NCI-H510A (cell line): ENCODE measurements at places on chromosomes 11 and 22.

DNA sequence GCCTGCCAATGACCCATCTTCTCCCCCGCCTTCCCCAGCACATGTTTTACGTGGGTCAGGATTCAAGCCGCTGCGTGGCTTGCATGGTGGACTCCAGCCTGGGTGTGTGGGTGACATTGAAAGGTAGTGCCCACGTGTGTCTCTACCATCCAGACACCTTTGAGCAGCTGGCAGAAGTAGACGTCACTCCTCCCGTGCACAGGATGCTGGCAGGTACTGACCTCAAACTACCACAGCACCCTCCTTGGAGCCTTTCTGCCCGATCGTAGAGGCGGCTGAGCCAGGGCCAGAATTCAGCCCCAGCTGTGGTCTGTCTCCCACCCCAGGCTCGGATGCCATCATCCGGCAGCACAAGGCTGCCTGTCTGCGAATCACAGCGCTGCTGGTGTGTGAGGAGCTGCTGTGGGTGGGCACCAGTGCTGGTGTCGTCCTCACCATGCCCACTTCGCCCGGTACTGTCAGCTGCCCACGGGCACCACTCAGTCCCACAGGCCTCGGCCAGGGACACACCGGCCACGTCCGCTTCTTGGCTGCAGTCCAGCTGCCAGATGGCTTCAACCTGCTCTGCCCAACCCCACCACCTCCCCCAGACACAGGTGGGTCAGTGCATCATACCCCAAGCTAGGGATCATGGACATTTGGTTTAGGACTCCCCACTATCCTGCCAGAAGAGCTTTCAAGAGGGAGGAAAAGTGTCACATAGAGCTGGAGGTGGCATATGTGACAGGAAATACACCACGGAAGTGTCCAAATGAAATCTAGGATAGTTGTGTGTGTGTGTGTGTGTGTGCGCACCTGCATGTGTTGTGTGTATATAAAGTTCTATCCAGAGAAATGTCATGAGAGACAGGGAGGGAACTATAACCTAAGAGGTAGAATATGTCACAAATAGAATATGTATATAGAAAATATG is 10.6 kb upstream of the RELT start:
- no peak for DNase-seq

GRCh38 chr11:128790196-128790595 is 76.9 kb downstream of the KCNJ1 start:
- DNase-seq = no peak

DNA sequence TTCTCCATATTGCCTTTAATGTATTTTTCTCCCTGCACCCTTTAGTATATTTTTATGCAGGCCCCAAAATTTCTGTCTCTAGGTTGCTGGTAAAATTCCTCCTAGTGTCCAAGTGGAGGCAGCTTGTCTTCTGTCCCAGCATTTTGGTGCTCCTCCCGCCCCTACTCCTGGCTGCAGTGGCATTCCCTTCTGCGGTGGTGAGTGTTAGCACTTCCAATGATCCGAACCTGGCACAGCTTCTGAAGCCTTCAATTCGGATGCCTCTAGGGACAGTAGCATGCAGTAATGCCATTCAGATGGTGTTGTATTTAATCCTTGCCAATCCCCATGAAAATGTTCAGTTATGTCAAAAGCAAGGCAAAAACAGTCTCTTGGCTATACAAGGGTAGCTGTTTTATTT is 5.9 kb downstream of the YWHAH start:
- no peak for DNase-seq

- no peak for DNase-seq
These were observed 95.5 kb downstream of the RRM1 start for GRCh38 chr11:4190098-4190497.

DNA sequence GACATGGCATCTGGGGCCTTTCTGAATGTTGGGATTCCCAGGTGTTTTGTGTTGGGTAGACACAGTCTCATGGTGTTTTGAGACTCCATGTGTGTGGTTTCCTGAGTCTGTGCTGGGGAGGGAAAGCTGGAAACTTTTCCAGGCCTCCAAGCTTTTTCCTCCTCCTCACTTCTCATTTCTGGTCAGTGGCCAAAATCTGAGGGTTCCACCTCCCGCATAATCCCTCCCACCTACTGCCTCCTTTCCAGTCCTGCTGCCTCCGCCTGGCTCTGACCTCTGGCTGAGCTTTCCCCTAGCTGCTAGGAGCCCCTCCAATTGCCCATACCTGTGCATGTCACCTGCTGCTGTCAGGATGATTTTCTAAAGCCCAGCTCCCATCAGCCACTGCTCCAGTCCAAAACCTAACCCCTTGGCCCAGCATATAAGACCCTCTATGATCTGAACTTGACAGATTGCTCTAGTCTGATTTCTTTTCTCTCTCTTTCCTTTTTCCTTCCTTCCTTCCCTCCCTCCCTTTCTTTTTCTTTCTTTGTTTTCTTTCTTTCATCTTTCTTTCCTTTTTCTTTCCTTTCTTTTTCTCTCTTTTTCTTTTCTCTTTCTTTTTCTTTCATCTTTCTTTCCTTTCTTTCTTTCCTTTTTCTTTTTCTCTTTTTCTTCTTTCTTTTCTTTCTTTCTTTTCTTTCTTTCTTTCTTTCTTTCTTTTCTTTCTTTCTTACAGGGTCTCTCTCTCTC is 51.4 kb upstream of the NECTIN1 start:
- no peak for DNase-seq

GRCh38 chr22:46444390-46444854 is 93.0 kb downstream of the CELSR1 start:
- DNase-seq = no peak

DNA sequence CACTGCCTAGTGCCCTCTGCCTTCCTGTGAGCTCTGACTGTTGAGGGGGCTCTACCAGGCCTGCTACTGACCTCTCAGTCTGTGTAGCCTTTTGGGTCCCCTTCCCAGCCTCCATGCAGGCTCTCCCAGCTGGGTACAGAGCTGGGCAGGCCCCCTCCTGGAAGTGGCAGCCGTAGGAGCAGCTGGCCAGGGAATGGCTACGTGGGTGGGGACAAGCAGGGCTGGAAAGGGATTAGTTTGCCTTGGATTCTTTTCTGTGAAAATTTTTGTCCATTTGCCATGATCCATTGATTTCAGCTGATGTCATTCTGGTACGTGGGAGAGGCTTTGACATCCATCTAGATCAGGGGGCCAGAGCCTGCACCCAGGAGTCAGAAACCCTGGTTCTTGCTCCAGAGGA is 23.9 kb upstream of the NECTIN1 start:
- no peak for DNase-seq

GRCh38 chr22:32618441-32619140 is 144.0 kb downstream of the FBXO7 start:
- no peak for DNase-seq

DNA sequence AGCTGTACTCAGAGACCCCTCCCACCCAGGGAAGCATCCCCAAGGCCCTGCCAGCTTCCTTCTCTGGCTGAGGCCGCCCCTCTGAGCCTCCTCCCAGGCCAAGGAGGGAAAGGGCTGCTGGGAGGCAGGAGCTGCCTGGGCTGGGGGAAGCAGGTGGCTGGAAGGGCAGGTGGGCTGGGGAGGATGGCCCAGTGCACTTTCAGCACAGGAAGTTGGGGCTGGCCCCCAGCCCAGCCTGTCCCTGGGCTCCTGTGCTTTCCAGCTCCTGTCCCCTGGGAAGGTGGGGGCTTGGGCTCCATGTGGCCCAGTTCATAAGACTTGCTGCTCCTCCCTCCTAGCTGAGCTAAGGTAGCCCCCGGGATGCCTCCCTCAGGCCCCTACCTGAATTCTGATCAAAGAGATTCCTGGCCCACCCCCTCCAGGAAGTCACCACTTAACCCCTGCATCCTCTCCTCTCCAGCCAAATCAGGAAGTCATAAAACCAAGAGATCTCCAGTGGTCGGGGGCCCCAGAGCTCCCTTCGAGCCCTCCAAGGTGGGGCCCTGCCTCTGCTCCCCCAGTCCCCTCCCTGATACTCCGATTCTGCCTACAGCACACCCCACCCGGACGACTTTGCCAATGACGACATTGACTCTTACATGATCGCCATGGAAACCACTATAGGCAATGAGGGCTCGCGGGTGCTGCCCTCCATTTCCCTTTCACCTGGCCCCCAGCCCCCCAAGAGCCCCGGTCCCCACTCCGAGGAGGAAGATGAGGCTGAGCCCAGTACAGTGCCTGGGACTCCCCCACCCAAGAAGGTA is 4.9 kb downstream of the PPP1CA start:
- DNase-seq = no peak

- DNase-seq = no peak
These were observed 2.9 kb upstream of the DDI1 start for GRCh38 chr11:104033561-104033960.

- DNase-seq = no peak
These were observed 563 bp upstream of the ENDOD1 start for GRCh38 chr11:95088946-95089619.

GRCh38 chr11:26963764-26964163 is 30.1 kb upstream of the FIBIN start:
- no peak for DNase-seq

DNA sequence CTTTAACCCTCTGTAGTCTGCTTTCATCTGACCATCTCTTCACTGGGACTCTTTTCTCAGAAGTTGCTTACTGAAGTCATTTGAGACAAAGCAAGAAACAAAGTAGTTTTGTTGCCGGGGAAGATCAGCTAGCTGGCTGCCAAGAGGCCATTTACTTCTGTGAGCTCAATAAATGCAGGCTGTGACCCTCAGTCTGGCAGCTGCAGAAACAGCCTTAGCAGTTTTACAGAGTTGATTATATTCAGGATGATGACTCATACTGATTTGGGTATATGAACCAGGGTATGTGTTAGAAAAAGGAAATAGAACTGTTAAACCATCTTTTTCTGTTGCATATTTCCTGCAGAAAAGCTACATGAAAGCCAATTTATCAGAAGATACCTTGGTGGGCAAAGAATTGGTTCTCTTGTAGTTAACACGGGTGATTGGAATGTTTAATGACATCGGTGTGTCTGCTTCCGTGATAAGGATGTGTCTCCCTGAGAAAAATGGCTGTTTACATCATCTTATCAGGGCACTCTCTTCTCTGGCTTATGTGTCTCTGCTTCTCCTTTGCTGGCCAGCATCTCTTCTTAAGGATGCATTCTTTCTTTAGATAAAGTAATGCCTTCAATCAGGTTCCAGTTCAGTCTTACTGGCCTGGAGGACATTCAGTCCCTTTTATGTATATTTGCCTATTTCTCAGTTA is 18.5 kb downstream of the FIBIN start:
- no peak for DNase-seq

- no peak for DNase-seq
These were observed 4.6 kb upstream of the ASCL3 start for GRCh38 chr11:8947230-8947943.

GRCh38 chr11:42593441-42593840 is 718.4 kb upstream of the API5 start:
- DNase-seq = no peak

GRCh38 chr11:94325681-94326080 is 21.3 kb downstream of the IZUMO1R start:
- no peak for DNase-seq

DNA sequence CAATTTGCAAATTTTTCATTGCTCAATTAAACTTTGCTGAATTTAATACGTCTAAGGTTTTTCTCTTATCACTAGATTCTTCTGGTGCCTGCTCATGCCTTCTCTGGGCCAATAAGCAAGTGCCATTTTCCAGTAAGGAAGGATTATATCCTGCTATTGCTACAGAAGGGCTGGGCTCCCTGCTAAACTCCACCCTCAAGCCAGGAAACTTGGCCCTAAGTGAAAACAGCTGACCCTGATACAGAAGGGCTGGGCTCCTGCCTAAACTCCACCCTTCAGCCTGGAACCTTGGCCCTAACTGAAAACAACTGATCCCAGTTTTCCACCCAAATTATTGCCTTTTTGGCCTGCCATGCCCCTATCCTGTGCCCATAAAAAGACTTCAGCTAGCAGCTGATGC is 385.3 kb downstream of the DYNC2H1 start:
- DNase-seq = no peak

DNA sequence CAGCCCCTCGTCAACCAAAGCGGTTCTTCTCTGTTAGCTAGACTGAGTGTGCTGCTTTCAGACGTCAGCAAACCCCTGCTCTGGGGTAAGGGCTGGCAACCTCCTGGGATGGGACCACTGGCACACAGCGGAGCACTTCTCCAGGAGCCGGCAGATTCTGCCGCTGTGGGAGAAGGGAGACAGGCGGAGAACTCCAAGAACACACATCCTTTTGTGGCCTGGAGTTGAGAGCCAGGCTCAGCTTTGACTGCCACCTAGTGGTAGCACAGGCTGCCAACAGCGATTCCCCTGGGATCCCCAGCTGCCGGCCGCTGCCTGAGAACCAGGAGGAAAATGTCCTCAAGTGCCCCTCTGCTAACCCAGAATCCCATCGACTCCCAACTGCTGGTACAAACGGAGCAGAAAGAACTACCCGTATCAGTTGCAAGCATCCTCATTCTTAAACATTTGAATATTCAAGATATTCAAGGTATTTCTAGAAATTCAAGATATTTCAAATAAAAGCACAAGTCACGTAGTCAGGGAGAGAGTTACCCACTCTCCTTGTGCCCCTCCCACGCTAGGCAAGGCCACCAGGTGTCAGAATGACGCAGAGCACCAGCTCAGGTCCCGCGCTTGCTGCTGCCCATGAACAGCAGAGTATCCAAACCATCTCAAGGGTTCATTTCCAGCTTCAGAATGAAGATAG is 4.9 kb downstream of the LTO1 start:
- peak; percentile 50 for DNase-seq

DNA sequence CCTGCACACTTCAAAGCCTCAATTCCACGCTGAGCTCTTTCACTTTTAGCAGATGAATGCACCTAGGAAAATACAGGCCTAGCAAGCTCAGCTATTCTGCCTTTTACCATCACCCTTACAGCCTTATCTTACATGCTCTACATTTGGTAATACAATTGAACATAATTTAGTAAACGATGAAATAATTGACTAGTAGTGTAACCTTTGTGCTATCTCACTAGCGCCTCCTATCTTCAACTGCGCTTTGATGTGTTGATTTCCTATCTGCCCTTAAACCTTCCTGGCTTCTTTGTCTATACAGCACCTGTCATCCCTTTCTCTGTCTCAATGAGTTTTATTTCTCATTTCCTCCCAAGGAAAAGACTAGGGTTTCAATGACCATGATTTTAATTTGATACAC is 149.7 kb downstream of the LRRC4C start:
- DNase-seq = no peak
